Type B pancreatic cell (in vitro differentiated cells): ENCODE measurements at places on chromosomes 6 and 20.

GRCh38 chr20:49811825-49812506, 662 bp upstream of the SLC9A8 start:
- DNase-seq, result no peak

DNA sequence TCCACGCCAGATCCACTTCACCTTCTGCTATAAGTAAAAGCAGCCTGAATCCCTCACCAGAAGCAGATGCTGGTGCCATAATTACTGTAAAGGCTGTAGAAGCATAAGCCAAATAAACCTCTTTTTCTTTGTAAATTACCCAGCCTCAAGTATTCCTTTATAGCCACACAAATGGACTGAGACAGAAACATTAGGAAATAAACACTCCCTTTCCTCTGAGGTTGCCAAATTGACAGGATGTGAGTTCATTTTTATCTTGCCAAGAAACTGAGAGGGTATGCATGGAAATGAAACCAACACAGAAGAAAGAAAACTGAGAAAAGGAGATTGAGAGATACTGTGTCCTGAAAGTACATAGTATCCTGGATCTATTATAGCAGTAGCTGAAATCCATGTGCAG, 481.2 kb downstream of the HAO1 start:
- no peak for DNase-seq

- DNase-seq, result no peak
Measured at GRCh38 chr20:37365760-37366638, 20.1 kb downstream of the SRC start.

GRCh38 chr20:8918145-8918544, 150.7 kb upstream of the PLCB4 start:
- DNase-seq, result no peak

GRCh38 chr6:118198746-118199145, 291.7 kb downstream of the SLC35F1 start:
- no peak for DNase-seq

- no peak for DNase-seq
Measured at GRCh38 chr20:5480824-5481600, 164.3 kb upstream of the PROKR2 start.

GRCh38 chr6:26401389-26401986, 587 bp upstream of the BTN3A1 start:
- DNase-seq, result no peak

DNA sequence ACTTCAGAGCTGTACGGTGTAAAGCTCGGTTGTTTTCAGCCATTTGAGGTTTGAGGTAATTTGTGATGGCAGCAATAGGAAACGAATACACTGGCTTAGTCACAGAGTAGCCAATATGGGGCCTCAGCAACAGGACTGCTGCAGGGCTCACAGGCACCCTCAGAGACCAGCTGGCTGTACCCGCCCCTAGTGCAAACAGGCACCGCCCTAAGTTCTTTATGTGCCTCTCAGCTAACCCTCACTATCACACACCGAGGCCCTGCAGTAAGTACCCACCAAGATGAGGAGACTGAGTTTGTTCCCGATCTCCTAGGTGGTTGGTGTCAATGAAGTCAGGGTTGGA, 11.2 kb upstream of the SERPINB9 start:
- DNase-seq, result no peak

- no peak for DNase-seq
Measured at GRCh38 chr6:33298773-33299236, at the start of gene RGL2. TSS of gene RGL2 (minus strand) at chr6:33298942. CDS start at chr6:33298610, 332 bp downstream.

- DNase-seq, result no peak
Measured at GRCh38 chr6:134520181-134521115, 202.5 kb upstream of the SGK1 start.

GRCh38 chr6:85464722-85465150, 14.9 kb downstream of the NT5E start:
- DNase-seq, result no peak

GRCh38 chr20:44358776-44359175, 3.3 kb downstream of the HNF4A start:
- DNase-seq, result no peak

- no peak for DNase-seq
Measured at GRCh38 chr6:89826029-89826528, 3.6 kb upstream of the CASP8AP2 start.

DNA sequence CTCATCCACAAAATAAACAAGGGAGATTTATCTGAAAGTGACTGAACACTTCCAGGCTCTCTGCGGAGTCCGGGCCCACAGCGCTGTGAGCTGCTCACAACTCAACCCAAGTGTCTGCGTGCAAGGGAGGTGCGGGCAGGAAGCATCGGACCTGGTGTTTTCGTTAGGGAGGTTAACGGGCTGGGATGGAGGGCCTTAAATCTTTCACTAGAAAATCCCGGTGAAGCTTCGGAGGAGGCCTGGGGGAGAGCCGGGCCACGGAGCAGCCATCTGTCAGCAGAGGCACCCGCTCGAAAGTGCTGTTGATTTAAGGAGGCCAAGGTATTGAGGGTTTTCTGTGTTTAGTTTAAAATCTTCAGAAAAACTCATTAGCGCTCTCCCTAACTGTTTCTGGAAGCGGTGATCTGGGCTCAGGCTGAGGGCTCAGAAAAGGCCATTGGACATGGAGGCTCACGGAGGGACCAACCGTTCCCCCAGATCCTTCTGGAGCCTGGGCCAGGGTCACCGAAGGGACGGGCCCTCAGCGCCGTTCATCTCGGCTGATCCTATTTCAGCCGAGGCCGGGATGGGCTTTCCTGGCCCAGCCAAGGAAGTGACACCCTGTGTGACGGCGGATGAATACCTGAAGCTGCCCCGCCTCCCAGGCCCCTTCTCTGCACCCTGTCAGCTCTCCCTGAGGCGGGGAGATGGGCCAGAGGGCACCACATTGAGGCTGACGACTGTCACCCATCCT, 20.7 kb downstream of the GATA5 start:
- DNase-seq, result no peak

GRCh38 chr20:60491051-60491581, 532.9 kb downstream of the CDH26 start:
- no peak for DNase-seq

- no peak for DNase-seq
Measured at GRCh38 chr6:44682280-44682679, 294.8 kb downstream of the CDC5L start.

GRCh38 chr6:148343047-148343782, 577 bp downstream of the SASH1 start:
- DNase-seq, result peak; percentile 72
